RWPE2 (cell line): ENCODE measurements at places on chromosomes 16 and 17.

DNA sequence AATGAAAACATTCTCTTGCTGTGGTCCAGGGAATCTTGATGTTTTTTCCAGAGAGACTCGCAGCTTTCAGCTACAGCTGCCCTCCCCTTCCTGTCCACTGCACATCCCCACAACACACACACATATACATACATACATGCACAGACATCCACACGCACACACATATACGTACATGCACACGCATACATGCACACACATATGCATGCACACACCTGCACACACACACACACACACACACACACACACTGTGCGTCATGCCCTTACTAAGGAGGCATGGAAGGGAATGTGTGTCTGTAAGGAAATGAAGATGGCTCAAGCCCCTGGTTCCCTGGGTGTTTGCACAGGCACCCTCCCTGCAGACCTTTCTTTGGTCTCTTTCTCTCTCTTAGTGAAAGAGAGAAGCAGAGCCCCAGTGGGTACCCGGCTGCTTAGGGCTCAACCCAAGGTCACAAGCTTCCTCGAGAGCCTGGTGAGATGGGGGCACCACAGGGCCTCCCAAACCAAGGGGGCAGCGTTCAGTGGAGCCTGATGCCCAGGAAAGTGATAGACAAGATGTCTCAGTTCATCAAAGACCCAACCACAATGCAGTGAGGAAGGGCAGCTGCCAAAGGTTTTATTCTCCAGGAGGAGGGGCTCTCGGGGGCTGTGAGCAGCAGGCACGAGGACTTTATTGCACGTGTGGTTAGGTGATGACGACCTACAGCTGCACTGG is 33.3 kb downstream of the TNFRSF13B start:
- DNase-seq, result no peak

- peak; percentile 68 for DNase-seq
Measured at GRCh38 chr17:2336852-2337543, at the start of gene SGSM2. SGSM2 (plus strand) TSS chr17:2337501; CDS start chr17:2337689, 188 bp downstream.

- no peak for DNase-seq
Measured at GRCh38 chr16:52404546-52404945, 142.4 kb downstream of the TOX3 start.

- DNase-seq, result no peak
Measured at GRCh38 chr17:41264599-41264998, 579 bp upstream of the KRTAP9-6 start.

DNA sequence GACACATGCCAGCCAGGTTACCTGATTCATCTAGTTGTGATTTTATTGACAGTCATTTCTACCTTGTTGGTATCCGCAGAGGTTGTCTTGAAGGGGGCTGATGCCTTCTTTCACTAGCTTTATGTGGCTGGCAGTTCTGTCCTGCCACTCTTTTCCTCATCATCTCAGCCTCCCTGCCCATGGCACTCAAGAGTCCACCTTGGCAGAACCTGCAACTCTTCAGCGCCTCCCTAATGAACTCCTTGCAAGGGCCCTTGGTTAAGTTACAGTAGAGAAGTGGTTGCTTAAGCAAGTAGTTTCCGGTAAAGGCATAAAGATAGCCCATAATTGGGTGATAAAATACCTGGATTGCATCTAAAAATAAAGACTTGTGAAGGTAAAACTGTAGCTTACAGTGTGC is 489.9 kb downstream of the WWOX start:
- no peak for DNase-seq

GRCh38 chr17:82179412-82179811 is 33.2 kb downstream of the CCDC57 start:
- DNase-seq, result no peak

DNA sequence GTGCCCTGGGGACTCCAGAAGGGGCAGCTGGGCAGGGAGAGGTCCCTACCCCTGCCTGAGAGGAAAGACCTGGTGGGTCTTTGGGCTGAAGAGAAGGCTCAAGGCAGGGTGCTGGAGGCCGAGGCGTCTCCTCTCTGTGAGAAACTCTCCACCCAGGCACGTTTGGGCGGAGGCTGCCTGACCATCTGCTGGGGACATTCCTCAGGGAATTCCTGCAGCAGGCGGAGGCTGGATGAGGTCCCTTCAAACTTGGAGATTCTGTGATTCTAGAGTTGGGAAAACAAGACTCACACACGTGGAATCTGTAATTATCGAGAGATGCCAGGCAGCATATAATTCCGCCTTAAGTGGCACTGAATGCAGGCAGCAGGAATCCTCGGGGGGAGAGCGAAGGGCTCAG is 21.1 kb upstream of the PHF12 start:
- no peak for DNase-seq

GRCh38 chr16:27204312-27204915 is 1.1 kb downstream of the KDM8 start:
- DNase-seq, result no peak

GRCh38 chr17:40980596-40980995 is 3.5 kb downstream of the KRT40 start:
- no peak for DNase-seq

GRCh38 chr17:72631568-72631948 is 460.9 kb downstream of the SLC39A11 start:
- no peak for DNase-seq

DNA sequence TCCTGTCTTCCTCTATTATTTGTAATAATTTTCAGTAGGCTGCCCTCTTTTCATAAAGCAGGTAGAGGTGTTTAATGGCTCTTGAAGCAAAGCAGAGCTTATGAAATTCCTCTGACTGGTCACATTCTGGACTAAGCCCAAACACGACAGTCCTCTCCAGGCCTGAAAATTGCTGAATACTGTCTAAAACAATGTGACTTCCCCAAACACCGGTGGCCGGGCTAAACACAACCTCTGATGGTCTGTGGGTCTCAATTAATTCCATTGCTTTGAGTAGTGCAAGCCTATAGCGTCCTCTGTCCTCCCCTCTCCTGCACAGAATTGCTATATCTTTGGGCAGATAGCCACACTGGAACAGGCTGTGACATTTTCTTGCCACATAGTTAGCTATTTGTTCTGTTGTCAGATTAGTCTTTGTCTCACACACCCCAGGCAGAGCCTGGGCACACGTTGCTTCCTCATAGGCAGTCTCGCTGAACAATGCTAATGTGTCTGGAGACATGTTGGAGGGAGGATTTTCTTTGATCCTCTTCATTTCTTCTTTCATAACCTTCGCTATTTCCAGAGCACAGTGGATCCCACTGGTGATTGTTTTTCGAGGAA is 10.8 kb upstream of the SLFN12L start:
- DNase-seq, result no peak

DNA sequence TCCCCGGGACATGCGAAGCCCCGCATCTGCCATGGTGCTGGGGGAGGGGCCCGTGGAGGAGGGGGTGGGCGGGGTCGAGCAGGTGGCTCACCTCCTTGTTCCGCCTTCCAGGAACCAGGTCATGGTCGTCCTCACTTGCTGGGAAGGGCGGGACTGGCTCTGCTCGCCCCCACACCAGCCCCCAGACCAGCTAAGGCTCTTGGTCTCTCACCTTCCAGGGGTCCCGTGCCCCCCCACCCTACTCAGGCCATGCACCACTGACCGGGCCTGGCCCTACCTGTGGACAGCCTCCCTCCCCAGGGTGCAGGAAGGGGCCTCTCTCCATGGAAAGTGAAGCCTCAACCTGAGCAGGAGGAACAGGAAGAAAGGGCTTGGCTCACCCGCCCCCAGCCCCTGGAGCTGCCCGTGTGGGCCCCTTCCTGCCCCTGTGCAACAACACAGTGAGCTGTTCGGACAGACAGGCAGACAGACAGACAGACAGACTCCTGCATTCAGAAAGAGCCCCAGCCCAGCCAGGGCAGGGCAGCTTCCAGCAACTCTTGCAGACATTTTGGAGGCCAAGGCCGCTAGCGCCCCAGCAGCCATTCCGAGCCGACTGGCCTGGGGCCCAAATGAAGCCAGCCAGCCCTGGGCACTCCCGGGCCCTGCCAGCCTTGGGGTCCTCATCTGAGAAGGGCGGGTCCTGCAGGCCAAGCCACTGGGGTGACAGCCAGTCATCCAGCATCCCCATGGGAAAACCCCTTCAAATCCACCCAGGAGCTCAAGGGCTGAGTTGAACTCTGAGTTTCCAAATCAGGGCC is 8.1 kb upstream of the KREMEN2 start:
- DNase-seq, result peak; percentile 47

DNA sequence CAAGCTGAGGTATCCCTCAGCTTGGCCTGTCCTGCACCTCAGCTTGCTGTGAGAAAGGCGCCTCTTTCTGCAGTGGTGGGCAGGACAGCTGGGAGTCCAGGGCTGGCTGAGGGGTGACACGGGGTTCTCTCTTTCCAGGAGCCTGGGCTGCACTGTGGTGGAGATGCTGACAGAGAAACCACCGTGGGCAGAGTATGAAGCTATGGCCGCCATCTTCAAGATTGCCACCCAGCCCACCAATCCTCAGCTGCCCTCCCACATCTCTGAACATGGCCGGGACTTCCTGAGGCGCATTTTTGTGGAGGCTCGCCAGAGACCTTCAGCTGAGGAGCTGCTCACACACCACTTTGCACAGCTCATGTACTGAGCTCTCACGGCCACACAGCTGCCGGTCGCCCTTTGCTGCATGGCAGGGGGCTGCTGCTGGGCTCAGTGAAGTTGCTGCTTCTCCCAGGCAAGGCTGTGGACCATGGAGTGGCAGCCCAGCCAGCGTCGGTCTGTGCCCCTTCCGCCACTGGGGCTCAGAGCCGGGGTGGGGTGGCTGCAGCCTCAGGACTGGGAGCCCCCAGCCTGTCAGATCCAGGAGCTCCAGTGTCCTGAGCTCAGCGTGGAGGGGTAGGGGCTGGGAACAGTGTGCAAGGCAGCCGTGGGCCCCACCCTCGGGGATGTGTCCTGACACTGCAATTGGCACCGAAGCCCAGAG is 6.4 kb downstream of the LIMD2 start:
- DNase-seq, result no peak
